ENCODE measurements at places on chromosomes 2 and 18.

GRCh38 chr18:43161528-43161927 is 46.0 kb upstream of the RIT2 start:
- DNase-seq, result no peak

DNA sequence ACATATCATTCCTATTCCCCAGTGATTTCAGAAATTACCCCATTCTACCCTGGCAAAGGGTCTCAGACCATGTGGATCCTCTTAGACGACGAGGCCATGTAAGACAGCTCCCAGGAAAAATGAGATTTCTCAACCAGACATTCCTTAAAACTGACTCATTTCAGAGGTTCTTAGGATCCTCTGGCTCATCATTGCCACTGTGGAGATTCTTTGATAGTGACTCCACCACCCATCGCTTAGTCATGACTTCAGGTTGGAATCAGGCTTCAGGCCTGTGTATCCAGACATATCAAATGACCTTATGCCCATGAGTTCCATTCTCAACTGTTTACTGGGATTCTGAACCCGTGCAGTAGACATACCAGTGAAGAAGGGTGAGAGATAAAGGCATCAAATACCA is 245.6 kb upstream of the TCF4 start:
- no peak for DNase-seq

DNA sequence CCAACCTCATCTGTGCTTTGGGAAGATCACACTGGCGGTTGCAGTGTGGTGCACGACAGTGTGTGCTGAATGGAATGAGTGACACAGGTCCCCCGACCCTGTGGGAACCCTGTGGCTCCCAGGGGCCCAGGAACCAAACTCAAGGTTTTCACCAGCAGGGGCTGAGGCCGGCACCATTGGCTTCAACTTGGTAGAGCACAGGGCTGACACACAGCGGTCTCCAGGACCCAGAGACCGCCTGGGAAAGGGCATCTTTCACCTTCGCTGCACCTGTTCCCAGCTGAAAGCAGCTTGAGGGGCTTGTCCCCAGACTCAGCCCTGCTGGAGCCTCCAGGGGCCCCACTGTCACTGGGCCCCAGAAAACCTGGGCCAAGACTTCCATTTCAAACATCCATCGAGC is 59.0 kb upstream of the ODC1 start:
- no peak for DNase-seq

GRCh38 chr2:127754186-127754585 is 52.9 kb downstream of the SFT2D3 start:
- DNase-seq, result no peak

- DNase-seq, result no peak
Observed at GRCh38 chr2:200498402-200499162, 11.3 kb downstream of the KCTD18 start.

DNA sequence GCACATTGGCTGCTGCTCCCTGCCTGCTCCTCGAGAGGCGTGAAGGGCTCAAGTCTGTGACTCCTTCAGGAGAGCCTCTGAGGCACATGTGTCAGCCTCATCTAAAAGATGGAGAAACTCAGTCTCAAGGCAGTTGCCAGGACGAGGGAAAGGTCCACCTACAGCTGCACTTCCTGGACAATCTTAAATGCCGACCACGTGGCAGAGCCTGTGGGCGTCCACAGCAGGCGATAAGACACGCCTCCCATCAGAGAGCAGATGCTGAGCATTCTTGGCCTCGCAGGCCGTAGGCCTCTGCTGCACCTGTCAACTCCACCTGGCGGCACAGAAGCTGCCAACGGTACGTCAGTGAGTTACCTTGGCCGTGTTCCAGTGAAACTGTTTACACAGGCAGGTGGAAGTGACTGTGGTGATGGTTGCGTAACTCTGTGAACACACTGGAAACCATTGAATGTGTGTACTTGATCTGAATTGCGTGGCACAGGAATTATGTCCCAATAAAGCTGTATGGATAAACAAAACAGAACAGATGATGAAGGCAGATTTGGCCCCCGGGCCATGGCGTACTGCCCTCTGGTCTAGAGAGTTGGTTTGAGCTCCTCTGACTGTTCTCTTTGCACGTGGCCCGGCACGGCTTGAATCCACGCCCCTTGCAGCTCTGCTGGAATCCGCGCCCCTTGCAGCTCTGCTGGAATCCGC is 114.5 kb downstream of the RNF144A start:
- no peak for DNase-seq

- DNase-seq, result no peak
Observed at GRCh38 chr2:195932-196331, 67.9 kb downstream of the SH3YL1 start.

DNA sequence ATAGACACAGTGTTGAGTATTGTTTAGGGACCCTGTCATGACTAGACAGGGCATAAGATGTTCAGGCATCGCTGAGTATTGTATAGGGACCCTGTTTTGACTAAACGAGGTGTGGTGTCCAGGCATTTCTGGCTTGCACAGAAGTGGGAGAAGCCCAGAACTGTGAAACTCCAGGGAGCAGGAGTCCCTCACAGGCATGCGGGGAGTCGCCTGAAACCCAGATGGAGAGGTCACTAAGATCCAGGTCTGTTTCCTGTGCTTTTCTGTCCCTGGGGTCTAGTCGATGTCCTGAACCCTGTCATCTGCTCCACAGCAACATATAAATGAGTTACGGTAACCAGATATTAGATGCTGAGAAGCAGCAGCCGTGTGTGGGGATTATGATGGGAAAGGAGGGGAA is 469.0 kb upstream of the SALL3 start:
- no peak for DNase-seq

DNA sequence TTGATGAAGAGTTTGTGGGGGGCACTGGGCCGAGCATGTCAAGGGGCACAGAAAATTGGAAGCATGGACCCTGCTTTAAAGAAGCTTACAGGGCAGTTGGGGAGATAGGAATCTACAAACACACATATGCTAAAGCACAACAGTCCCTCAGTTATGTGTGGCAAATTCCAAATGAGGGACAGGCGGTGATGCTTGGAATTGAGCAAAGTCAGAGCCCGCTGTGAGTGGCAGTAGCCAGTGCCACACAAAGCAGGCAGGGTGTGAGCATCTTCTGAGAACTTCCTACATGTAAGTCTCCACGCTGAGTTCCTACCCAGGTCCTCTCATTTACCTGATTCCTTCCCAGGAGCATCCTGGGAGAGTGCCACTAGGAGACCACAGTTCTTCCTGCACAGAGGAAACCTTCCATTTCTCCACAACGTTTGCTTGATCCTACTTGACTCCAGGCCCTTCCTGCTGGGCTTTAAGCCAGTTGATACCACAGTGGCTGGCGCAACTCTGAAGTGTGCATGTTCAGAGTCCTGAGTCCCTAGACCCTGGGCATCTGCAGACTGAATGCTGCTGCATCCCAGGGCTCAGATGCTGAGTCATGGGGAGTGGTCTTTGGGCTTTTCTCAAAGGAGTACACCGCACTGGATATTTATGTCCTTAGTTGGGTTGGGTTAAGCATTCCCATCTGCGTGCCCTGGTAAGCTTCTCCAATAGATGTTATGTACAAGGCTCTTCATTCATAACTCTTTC is 287.3 kb upstream of the REV1 start:
- no peak for DNase-seq

GRCh38 chr2:29596584-29596983 is 324.8 kb downstream of the ALK start:
- no peak for DNase-seq

DNA sequence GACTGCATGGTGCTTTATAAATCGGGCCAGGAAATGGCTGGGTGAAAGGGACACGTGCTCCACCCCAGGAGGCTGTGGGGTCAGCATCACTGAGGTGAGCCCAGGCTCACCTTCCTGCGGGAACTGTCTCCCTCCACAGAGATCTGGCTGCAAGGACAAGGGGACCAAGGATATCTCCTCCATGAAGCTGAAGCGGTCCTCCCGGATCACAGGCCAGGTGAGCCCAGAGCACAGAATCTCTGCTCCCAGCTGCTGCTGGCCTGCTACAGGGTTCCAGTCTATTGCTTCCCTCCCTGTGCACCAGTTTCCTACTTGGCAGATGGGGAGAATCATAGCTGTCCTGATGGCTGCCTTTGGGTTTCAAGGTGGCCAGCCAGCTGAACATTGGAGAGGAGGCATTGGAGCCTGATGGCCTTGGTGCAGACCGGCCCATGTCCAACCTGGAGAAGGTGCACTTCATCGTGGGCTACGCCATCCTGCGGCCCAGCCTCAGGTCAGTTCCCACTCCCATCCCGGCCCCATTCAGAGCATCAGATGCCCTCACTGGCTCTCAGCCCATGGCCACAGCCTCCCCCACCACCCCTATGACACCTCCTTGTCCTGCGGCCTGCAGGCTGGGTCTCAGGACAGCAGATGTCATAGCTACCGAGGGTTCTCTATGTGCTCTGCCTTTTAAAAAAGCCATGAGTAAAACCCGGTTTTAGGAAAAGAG is 33.7 kb upstream of the GPR17 start:
- DNase-seq, result no peak

DNA sequence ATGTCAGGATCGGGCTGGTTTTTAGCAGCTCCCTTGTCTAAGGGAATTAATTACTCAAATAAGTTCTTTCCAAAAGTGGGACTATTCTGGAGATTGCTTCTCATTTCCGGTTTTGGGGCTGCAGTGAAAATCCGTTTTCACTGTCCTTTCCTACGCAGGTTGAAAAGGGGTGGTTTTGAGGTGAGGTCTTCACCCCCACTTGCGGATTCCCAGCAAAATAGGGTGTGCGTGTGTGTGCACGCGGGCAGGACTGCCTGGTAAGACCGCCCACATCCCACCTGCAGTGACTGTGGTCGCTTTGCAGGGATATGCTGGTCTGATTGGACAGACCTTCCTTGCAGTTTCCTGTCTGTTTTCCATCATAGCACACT is 472 bp upstream of the PLEKHM3 start:
- DNase-seq, result no peak

DNA sequence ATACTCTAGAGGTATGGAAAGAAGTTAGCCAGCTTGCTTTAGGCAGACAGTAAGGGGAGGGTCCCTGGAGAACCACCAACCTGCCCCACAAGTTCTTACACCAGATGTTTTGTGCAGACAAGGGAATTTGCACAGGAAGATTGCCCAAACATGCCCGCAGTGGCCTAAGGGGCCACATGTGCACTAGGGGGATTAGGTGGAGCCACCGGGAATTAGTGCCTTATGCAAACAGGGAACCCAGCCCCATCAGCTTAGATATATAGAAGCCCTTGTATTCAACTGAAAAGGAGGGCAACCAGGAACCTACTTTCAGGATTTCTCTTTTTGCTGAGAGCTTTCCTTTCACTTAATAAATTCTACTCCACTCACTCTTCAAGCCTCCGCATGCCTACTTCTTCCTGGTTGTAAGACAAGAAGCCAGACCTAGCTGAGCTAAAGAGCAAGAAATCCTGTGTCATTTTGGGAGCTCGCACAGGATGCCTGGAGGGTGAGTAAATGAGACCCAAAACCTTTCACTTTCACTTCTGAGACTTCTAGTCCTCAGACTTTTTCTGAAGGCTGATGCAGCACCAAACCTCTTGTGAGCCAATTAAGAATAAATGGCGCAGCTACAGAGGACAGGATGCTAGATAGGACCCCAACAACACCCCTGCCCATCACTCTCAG is 146.3 kb downstream of the GCA start:
- DNase-seq, result no peak

GRCh38 chr2:136207030-136207623 is 89.2 kb upstream of the CXCR4 start:
- no peak for DNase-seq

- DNase-seq, result no peak
Observed at GRCh38 chr18:24875286-24875685, 414.8 kb downstream of the HRH4 start.

GRCh38 chr2:206584323-206585116 is 57.8 kb upstream of the FAM237A start:
- DNase-seq, result no peak

DNA sequence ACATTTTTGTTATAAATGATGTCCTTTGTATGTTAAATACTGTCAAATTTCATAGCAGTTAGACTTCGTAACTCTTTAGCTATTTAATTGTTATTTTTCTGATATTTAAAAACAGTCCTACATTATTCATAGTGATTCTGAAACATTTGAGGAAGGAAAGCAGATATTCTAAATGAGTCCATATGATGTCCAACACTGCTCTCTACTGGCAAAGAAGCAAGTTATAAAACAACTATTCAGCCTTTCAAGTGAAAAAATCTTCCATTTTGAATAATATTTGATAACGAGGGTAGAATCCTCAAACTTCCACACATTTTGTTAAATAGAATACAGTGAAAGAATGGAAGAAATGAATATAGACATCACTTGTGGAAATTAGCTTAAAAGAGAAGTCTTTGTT is 220.8 kb downstream of the GULP1 start:
- no peak for DNase-seq

DNA sequence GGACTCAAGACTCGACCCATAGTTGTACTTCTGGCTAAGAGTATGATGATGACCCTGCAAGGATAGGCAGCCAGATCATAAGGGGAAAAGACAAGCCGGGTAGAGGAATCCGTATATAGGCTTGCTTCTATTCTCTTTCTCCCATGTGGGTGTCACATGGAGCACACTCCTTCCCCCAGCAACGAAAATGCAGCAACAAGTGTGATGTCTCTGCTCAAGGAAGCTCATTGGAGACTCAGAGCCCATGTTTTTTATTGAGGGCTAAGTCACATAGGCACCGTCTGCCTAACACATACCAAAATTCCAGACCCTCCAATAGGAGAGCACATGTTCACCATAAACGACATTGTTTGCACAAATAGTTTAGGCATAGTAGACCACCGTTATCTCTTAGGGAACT is 6.3 kb downstream of the ZNF2 start:
- DNase-seq, result no peak

- DNase-seq, result no peak
Observed at GRCh38 chr2:58631986-58632385, 390.9 kb upstream of the FANCL start.

GRCh38 chr18:41879256-41879655 is 75.8 kb upstream of the PIK3C3 start:
- no peak for DNase-seq

DNA sequence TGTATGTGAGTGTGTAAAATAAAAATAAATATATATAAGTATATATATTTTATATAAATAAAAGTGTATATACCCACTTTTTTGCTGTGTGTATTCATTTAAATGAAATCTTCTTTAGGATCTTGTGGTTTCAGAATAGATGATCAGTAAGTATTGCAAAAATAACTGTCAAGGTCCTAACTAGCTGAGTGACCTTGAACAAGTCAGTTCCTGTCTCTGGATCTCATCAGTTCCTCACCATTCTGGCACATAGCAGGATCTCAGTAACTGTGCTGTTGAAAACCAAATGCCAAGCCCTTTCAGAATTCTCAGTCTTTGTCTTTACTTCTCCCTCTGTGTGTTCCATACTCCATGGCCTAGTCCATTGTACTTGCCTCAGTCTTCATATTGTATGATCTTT is 115.3 kb upstream of the CXCR4 start:
- no peak for DNase-seq

DNA sequence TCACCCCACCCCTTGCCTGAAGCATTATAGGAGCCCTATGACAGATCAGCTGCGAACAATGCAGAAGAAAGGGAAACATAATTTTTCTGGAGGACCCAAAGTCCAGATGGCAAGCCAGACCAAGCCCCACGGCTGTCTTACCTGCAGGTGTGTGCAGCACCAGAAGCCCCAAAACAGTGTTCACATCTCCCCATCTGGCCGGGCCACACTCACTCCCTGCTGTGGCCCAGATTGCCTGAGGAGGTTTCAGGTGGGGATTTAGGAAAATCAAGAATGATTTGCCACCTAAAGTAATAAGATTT is 11.7 kb upstream of the STK17B start:
- DNase-seq, result no peak
